ENCODE measurements at places on chromosomes 12 and 14. TPM values are rescaled to one million over a fixed set of nuclear protein-coding genes. Genes with fewer than 3 reads are reported as not detected.

The RTL1 gene
- not detected for total RNA-seq

- DNase-seq, result no peak
Observed at GRCh38 chr14:103739793-103740501, 24.3 kb downstream of the ZFYVE21 start.

- no peak for DNase-seq
Observed at GRCh38 chr12:11826574-11826973, 177.1 kb downstream of the ETV6 start.

The SPTB gene
- 0.81 TPM for total RNA-seq

The JPH4 gene
- total RNA-seq, result 0.27 TPM

DNA sequence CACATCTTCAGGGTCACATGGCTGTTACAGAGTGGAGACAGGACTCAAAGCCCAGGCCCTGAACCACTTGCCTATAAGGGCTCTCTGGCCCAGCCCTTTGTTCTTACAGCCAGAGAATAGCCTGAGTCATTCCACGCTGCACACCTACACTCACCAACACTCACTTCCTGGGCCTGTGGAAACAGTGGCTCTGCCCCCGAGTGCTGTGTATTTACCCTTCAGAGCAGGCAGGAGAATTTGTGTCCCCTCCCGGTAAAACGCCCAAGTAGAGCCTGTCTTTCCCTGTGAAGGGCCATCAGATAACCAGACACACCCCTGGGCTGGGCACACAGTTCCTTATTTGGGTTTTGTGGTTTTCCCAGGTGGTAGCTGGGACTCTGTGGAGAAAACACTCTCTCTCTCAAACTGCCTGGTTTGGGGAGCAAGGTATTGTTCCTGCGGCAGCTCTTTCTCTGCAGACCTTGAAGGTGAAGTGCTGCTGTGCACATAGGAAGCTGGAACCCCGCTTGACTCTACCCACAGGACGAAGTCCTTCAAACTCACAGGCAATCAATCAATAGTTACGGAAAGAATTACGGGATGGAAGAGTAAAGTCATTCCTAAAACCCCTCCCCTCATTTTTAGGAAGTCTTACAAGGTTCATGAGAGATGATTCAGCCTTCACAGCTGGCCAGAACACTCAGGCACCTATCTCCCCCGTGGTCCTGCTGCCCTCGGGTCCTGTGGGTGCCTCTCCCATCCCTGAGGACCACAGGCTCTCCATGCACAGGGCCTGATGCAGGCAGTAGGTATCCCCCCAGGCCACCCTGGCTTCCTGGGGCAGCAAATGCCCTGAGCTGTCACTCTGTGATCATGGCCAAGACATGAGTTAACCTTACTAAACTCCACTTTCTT lies 20.3 kb downstream of the FIGNL2 start:
- DNase-seq, result peak; percentile 42

- DNase-seq, result no peak
Observed at GRCh38 chr14:55730592-55731310, 150.7 kb downstream of the KTN1 start.

- DNase-seq, result peak; percentile 39
Observed at GRCh38 chr14:105026802-105027563, 6.1 kb upstream of the CDCA4 start.

GRCh38 chr14:97276573-97276972 lies 479.4 kb downstream of the VRK1 start:
- peak; percentile 54 for DNase-seq

- DNase-seq, result no peak
Observed at GRCh38 chr14:70171726-70172125, 17.0 kb downstream of the SLC8A3 start.

The TAS2R14 gene
- total RNA-seq, result 1.9 TPM

GRCh38 chr12:113929312-113929989 lies 36.7 kb downstream of the RBM19 start:
- no peak for DNase-seq

DNA sequence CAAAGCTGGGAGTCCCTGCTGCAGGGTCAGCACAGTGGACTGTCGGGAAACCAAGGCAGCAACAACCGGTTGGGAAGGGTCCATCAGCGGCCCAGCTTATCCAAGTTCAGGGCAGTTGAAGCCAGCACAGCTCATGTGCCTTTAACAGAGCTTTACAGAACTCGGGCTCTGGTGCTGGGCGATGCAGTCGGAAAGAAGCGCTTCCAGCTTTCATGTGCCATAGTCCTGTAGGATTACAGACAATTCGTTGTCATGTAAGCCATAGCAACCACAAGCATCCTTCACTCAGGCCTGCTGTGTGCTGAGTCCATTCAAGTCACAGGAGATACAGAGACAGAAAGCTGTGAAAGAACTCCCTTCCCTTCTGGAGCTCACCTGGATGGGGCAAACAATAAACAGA lies 3.5 kb upstream of the FAM181A start:
- DNase-seq, result no peak

- DNase-seq, result no peak
Observed at GRCh38 chr14:101588286-101588975, 27.1 kb downstream of the DIO3 start.

The OR6C75 gene
- not detected for total RNA-seq

GRCh38 chr12:107386569-107386968 lies 293.2 kb upstream of the CRY1 start:
- DNase-seq, result no peak

DNA sequence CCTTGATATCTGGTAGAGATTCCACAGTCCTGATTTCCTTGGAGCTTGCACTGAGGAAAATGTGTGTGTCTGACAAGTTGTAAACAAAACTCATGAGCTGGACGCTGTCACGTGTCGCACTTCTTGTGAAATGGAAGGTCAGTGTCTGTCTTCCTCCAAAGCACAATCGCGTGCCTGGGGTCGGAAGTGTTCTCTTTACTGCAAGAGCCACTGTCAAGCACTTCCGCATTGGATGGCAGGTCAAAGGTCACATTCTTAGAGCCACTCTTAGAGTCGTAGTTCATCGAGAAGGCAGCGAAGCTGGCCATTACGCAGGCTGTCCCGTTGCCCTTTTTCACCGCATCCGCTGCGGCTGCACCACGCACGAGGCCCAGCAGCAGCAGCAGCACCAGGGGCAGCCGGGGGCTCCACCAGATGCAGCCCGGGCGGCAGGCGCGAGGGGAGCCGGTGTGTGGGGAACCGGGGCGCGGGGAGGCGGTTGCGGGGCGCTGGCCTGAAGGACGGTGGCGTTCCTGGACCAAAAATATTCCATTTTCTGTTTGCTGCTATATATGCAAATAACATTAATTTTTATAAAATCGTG lies 45.0 kb downstream of the LRTM2 start:
- no peak for DNase-seq

- DNase-seq, result no peak
Observed at GRCh38 chr12:104994336-104994735, 8.2 kb downstream of the NOPCHAP1 start.

The TRAFD1 gene
- 33.4 TPM for total RNA-seq

GRCh38 chr12:26954027-26954426 lies 15.8 kb downstream of the FGFR1OP2 start:
- no peak for DNase-seq

GRCh38 chr12:131536766-131537165 lies 174.1 kb upstream of the SFSWAP start:
- no peak for DNase-seq

DNA sequence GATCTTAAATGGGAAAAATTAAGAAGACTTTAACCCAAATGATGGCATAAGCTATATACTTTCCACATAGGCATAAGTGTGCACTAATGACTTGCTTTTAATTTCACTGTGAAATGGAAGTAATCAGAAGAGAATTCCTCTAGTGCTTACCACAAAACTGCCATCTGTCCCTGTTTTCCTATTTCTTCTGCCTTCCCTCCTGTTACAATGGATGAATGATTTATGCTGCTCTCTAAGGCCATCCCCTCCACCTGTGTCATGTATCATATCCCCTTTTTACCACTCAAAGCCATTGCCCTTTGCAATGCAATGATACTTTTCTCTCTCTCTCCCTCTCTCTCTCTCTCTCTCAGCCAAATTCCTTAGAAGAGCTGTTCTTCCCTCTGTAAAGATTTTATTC lies 109.1 kb downstream of the C12orf50 start:
- DNase-seq, result no peak

The TAC3 gene
- not detected for total RNA-seq

- no peak for DNase-seq
Observed at GRCh38 chr12:94900496-94900895, 103.0 kb downstream of the NDUFA12 start.

GRCh38 chr14:68297039-68297438 lies 477.5 kb downstream of the RAD51B start:
- DNase-seq, result no peak

DNA sequence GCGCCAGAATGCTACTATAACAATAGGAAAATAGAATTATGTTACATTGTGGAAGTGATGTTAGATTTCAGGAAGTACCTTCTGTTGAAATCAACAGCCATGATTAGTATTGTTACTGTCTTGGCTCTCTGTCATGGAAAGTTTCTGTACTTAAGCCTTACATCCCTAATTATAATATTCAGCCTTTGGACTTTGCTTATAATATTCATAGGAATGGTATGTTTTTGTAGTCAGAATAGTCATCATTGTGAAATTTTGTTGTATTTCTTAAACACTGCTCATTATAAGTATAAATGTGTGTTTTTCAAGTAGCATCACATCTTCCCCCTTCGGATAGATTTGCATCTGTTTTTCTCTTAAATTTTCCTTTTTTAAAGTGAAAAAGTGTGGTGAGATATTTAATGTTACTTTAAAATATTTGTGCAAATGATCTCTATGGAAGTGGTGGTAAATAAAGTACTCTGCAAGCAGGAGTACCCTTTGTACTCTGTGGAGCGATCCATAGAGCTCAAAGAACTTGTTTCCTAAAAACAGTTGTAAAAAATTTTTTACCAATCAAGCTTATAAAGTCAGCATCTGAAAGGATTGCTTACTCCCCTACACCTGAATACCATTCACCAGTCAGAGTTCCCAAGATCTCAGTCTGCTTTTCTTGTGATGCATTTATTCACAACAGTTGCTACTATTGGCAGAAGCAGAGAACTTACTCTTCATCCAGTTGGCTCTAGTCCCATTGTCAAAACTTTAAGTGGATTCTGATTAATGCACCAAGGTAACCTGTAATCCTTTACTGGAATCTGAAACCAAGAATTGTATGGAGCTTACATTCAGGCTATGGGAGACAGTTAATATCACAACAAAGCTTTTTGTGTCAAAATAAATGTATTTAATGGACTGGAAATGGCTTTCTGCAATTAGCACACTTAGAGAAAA lies 87.8 kb downstream of the RIC8B start:
- DNase-seq, result no peak

DNA sequence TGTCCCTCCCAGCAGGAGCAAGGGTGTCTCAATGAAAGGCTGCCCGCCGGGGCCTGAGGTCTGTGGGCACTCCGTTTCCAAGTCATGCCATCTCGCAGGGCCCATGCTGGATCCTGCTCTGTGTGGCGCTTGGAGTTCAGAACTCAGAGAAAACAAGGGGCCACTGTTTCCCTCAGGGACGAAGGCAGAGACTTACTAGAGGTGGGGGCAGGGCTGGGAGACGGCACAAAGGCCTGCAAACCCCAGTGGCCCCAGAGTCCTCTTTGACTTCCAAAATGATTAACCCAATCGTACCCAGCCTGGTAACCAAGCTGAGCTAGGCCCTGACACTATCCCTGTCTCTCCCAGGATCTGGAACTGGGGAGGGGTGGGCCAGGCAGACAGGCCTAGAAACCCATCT lies 95.8 kb downstream of the ITPK1 start:
- no peak for DNase-seq

DNA sequence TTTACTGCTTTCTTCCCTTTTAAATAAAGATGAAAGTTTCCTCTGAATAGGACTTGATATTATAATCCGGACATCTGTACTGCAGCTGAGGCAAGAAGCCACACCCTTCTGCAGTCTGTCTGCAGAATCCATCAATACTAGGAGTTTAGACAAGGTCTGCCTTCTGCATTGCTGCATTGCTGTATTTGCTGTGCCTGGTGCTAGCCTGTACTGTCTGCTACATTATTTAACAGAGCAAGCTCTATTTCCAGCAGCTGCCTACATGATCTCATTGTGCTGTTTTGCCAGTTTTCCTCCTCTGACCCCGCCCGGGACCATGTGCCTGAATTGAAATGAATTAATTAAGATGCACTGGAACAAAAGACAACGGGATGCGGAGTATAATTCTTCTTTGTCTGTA lies 1.7 kb downstream of the TUBA1A start:
- no peak for DNase-seq

DNA sequence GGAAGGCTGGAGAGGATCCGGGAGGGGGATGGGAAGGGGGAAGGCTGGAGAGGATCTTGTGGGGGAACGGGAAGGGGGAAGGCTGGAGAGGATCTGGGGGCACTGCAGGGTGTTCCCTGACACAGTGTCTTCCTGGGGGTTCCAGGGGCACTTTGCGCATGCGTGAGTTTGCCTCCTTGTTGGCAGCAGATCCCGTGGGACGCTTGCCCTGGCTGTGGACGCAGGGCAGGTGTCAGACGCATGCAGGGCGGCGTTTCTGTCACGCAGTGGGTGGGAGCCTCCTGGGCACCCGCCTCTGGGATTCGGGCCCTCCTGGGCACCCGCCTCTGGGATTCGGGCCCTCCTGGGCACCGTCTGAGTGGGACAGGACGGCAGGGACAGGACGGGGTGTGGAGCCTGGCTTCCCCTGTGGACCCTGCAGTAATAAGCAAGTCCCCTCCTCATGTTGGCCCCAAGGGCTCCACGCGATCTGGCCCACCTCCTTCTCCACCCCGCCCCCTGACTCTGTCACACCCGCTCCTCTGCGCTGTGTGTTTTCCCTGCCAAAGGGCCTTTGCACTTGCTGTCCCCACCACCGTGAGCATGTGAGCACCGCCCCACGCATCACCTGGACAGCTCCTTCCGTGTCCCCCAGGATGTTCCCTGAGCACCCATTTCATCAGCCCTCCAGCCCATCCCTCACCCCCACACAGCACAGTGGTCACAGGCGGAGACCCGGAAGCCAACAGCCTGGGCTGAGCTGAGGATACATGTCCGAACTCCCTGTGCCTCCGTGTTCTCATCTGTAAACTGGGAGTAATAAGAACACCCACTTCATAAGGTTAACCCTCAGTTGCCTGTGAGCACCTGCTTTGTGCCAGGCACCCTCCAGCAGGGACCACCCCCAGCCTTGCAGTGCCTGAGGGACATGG lies 4.4 kb downstream of the MMP17 start:
- no peak for DNase-seq

DNA sequence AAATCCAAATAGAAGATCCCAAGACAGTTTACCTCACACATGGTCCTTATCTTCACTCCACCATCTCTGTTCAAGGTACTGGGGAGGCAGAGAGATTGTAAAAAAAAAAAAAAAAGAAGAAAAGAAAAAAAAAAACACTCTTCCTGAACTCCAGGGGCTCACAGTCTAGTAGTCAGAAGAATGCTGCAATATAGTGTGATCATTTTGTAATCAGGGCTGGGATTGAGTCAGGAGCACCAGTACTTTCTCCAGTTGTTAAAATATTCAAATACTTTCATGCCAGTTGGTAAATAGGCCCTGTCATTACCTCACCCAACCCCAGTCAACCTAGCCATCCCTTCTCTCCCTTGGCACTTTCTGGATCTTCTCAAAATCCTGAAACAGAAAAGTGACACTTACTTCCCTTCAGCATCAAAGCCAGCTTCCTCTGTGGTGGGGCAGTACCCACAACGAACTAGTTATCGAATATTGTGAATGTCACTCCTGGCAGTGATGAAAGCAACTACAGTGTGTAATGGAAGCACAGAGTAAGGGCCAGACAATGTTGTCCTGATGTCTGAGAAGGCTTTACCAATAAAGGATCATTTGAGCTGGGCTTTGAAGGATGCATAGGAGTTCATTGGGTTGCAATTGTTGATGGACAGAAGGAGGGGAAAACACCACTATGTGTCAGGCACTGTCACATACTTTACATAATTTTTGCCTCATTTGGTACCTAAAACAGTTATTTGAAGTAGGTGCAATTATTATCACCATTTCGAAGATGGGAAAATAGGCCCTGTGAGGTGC lies 44.3 kb upstream of the HSPB8 start:
- no peak for DNase-seq

- DNase-seq, result no peak
Observed at GRCh38 chr12:89988188-89988915, 279.7 kb upstream of the ATP2B1 start.
